ENCODE measurements at places on chromosomes 2 and 18.

DNA sequence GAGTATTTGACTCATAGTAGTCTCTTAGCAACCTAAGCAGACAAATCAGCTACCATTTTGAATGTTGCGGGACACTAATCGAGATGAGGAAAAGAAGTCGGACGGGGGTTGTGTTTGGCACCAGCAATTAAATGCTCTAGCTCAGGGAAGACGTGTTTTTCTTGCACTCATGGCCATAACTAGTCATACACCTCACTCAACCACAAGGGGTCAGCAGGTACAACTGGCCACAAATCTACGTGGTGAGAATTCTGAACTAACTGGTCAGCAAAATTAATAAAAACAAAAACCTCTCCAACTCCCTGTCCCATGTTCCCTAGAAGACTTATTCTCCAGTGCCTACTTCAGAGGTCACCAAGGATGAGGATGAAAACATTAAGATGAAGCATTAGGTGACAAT is 1467.8 kb downstream of the DPP10 start:
- DNase-seq = no peak

DNA sequence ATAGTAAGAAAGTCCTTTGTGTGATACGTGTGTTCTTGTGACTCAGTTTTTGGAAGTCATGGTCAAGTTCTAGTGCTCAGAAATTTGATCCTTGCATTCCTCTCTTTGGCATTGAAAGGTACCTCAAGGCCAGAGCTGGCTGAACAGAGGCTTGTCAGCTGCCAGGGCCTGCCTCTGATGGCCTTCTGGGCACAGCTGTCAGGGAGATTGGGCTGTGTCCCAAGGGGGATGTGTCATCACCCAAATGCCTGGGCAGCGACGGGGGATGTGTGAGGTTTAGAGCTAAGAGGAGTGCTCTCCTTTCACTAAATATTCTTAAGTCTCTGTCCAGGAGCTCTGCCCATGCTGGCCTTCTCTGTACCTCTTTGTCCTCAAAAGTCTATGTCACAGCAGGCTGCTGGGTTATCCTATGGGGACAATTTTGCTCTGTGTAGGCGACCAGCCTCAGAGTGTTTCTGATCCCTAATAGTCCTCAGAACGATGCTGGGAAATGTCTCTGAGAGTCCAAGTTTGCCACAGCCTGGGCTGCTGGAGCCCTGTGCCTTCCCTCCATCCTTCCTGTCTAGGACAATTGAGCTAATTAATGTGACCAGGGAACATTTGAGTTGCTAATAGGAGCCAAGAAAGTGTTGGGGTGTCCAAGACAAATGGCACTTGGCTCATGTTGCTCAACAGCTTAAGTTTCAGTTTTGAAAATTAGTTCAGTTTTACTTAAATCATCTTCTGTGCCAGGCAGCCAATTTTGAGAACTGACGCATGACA is 115.4 kb upstream of the ZNF521 start:
- peak; percentile 77 for DNase-seq

DNA sequence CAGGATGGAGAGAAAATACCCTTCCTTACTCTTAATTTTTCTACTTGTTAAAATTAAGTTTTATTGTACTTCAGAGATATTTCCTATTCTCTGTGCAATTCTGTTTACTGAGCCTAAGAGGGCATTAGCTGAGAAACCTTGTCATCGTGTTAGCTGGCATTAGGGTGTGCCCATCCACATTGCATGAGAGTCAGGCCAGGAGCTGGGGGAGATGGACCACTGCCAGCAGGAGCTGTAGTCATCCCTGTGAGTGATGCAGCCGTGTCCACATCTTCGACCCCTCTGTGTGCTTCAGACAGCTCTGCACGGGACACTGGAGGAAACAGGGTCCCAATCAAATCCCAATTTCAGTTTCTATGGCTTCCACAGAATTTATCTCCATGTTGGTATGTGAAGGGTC is 34.2 kb downstream of the ABCA12 start:
- no peak for DNase-seq

DNA sequence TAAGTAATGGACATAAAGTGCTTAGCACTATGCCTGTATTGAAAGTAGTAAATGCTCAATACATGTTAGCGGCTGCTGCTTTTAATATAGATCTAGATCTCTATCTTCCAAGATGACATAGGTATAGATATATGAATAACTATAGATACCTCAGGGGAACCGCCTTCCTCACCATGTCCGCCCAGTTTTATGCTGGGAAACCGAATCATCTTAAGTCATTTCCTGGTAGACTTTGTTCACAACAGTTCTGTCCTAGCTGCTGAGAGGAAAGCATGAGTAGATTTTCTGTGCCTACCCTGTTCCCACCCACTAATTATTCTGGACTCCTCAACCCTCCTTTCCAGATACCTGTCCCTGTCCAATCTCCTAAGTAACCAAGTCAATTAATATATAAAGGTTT is 21.6 kb upstream of the ITM2C start:
- DNase-seq = no peak

DNA sequence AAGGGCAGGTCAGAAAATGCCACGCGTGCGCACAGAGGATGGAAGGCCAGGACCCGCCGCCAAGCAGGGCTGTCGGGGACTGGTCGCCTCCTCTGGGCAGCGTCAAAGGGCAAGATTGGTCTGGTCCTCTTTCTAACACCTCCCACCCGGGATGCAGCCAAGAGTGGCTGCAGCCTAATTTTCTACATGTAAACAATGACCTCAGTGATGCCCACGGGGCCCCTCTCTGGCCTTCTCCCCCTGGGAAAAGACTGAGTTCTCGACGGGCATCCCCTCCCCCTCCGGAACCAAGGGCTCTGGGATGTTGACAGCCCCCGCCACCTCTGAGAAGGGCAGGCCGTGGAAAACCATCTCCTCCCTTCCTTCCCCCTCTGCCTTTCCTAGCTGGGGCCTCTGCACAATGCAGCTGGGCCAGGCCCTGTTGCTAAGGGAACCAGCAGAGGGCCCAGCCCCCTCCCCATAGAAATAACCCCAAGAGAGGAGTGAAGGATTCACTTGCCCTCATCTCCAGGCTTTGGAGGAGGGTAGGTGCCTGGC is 80.0 kb upstream of the ZNF532 start:
- no peak for DNase-seq

GRCh38 chr2:239195318-239195871 is 205.4 kb downstream of the HDAC4 start:
- DNase-seq = no peak

Data from NCI-H524 (cell line).